ENCODE measurements at places on chromosomes 7 and 10.

GRCh38 chr10:48509974-48510692, 94.7 kb downstream of the ARHGAP22 start:
- DNase-seq = no peak

DNA sequence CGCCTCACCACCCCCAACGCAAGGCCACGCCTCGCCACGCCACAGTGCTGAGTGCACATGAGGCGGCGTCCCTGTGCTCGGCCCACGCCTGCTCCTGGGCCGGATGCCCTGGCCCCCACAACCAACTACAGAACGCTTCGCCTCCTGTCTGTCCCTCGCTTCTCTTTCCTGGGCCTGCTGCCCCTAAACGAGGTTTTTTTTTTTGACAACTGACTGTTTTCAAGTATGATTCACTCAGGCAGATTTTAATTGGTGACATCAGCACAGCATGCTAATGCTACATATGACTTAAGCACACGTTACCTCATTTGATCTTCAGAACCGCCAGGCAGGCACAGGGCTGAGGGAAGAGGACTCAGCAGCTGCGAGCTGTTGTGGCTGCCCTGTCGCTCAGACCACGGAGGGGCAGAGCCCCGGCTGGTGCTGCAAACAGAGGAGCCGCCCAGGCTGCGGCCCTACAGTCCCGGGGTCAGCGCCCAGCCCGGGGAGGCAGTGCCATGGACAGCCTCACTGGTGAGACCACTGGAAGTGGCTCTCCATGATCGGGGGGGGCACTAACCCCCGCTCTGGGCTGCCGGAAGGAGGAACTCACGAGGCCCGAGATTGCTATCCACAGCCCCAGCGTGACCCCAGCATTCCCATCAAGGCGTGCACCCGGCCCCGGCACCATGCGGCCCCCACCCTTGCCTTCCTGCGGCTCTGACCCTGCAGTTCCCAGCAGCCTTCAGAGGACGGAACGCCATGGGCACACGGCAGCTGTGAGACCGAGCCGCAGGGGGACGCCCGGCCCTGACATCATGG, 212.8 kb downstream of the MAD1L1 start:
- no peak for DNase-seq

DNA sequence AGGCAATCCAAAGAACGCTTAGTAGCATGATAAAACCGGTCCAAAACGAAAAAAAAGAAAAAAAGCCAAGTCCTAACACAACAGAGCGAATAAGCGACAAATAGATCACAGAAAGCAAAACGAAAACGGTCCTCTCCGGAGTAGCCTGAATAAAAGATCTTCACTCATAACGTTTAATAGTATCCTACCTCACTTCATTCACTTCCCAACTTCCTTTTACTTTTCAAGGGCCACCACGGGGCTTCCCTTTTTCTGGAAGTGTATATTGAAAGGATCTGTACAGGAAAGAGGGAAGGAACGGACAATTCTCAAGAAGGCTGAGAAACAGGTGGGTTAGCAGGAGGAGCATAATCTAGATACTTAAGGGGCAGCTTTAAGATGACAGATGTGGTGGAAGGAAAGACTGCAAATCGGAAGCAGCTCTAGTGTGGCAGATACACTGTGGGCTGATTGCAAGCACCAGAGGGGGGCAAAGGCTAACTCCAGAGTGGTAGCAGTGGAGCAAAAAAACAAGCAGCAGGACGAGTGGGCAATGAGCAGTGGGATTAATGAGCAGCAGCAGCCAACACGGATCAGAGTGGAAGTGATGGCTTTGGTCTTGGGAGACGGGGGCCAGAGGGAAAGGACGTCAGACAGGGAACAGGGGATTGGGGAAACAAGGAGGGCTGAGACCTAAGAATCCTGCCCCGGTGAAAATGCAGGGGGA, 866 bp downstream of the CNOT4 start:
- no peak for DNase-seq

DNA sequence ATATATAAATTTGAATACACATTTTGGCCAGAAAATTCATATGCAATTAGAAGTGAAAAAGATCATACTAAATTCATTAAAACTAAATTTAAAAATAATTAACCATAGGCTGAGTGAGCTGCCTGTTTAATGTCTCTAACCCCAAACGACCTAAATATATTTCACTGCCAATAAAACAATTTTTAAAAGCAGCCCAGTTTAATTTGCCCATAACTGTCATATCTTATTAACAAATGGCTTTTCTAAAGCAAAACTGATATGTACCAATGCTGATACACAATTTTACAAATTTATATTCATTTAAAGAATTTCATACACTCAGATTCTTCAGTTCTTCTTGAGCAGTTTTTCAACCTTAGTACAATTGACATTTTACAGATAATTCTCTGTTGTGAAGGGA, 99.9 kb downstream of the CACNA2D1 start:
- DNase-seq = no peak

- no peak for DNase-seq
These were observed 60.2 kb downstream of the CHST15 start for GRCh38 chr10:124032971-124033886.

GRCh38 chr10:132544744-132545658, 7.4 kb downstream of the INPP5A start:
- no peak for DNase-seq

GRCh38 chr10:109428775-109429491, 494.4 kb downstream of the XPNPEP1 start:
- DNase-seq = no peak

DNA sequence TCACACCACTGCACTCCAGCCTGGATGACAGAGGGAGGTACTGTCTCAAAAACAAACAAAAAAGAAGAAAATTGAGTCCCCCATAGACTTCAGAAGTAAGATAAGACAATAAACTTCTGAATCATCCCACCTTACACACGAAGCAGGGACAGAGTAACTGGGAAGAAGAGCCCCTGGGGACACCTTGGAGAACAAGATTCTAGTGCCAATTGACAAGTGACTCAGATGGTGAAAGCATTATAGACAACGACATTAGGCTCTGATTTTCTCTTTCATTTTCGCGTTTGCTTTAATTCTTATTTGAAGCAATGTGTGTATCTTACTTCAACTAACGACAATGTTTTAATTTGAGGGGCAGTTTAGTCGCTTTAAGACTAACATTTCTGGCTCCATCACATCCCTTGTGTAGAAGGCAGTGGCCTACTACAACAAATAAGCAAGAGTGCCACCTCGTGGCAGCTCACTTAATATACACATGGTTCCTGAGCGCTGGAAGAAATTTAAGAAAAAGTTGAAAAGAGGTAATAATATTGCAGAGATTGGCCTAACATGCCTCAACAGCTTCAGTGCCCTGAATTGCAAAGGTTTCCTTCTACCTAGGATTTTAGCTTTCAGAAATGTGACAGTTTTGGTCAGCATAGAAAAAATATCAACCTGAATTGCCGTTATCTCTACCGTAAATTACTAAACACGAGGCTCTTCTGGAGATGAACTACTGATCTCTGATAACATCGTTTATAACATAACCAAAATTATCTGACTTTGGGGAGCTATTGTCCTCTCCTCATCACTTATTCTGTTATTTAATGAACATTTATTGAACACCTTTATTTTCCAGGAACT, 36.7 kb downstream of the ASNS start:
- DNase-seq = peak; percentile 10

DNA sequence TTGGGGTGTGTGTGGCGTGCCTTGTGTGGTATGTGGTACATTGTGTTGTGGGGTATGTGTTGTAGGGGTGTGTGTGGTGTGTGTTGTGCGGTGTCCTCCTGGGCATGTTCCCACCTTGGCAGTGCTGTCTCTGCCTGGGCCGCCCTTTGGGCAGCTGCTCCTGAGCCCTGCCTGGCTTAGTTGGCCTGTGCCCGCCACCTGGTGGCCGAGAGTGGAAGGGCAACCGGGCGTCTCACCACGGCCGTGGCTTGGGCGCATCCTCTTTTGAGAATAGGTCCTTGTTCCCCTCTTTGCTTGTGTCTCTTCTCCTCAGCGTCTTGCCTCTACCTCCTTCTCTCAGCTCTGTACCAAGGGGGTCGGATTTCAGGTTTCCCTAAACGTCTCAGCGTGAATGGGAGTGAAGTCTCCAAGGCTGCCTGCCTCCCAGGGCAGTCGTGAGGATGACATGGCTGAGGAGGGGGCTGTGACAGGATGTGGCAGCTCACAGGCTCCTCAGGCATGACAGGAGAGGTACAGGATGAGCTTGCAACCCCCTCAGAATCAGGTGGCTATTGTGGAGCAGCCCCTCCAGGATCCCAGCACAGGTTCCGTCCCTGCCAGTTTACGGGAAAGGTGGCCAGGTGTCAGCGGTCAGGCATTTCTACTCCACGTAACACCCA, 98.4 kb upstream of the PODXL start:
- DNase-seq = peak; percentile 35

Measured in T-helper 22 cell (primary cell).